ENCODE measurements at places on chromosomes 4 and X.

DNA sequence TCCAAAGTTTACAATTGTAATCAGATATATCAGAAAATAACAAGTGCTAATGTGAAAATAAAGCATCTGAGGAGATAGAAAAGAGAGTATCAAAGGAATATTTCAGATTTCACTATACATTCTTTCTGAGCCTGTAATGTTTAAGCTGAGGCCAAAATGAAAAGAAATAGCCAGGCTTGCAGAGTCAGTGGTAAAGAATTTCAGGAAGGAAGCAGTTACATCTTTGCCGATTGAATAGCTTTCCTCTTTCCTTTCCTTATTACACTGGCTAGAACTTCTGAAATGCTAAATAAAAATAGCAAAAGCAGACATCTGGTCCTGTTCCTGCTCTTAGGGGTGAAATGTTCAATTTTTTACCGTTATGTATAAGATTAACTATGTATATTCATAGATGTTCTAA is 1441.6 kb upstream of the PCDH7 start:
- DNase-seq: no peak

GRCh38 chrX:106286053-106286650 is 118.0 kb downstream of the PWWP3B start:
- no peak for DNase-seq

DNA sequence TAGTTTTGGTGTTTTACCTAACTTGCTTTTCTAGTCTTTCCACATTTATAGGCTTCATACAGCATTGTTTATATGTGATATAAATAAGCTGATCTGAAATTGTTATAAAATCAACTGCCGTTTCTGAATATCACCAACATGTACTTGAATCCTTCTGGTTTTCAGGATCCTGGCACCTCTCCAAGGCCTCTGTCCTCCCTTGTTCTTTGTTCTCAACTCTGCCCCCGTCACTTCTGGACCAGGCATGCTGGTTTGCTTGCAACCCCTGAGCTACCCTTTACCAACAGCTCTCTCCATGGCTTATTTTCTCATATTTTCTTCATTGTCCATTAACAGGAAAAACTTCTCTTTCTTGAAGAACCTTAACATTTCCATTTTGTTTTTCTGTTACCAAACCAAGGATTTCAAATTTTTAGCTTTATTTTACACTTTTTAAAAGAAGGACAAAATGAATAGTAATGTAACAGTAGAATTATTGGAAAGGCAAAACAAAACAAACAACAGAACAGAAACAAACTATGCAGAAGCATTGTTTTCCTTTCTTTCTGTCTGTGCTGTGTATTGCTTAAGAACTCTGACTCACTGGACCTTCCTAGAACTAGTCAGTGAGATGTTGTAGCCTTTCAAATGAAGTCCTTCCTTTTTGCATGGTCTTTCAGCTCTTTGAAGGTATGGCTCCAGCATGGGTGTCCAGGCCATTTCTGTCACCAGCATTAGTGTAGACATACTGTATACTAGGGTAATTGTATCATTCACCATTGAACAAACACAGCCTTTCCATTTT is 44.8 kb downstream of the BANK1 start:
- no peak for DNase-seq

- DNase-seq: no peak
Measured at GRCh38 chrX:56793521-56794320, 64.7 kb downstream of the NBDY start.

DNA sequence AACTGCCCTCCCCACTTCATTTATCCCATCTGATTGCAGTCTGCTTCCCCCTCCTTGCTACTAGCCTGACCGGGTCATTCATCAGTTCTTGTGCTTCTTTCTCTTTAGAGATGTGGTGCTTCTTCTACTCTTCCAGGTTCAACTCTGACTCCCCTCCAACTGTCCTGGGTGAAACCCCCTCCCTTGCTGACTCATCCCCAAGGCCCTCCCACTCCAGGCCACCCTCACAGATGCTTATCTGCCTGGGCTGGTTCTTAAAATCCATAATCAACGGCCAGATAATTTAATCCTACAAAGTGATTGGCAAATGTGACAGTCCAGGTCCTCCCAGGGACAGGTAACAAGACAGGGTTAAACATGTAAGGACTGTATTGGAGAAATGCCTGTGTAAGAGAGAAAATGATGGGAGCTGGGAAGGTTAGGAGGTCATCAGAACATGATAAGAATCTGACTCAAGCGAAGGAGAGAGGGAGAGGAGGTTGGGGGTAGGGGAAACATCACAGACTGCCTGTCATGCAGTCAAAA is 182.8 kb upstream of the C1QTNF7 start:
- DNase-seq: no peak

- no peak for DNase-seq
Measured at GRCh38 chr4:40299811-40300292, 35.3 kb upstream of the CHRNA9 start.

DNA sequence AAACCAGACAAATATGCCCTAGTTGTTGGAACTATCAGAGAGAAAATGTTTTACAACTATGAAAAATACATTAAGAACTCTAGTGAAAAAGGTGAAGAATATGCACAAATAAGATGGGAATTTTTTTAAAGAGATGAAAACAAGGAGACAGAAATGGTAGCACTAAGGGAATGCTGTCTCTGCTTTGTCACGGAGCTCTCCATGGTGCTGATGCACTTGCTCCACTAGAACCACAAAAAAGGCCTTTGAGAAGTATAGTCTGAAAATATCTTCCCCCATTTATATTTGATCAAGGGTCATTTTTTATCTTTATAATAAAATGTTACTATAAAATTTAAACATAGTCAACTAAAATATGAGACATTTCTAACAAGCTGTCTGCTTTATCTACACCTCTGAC is 1655.5 kb upstream of the AGA start:
- no peak for DNase-seq
